ENCODE measurements at places on chromosomes 6 and 20.

DNA sequence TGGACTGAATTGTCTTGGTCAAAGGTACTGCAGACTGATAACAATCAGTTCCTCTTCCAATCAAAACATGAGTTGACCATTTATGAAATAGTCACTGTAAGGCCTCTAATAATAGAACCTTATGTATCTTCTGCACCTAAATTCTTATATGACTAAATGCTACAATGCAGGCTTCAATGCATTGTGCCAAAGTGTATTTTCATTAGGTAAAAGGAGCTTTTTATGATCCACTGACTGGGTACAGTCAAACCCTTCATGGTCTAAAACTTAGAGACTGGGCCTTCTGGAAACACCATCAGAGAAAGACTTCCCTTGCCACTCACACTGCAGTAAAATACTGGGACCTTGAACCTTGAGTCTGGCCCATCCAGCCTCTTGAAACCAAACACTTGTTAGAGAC, 16.3 kb downstream of the LGSN start:
- no peak for DNase-seq

GRCh38 chr20:51139891-51140290, 117.0 kb upstream of the KCNG1 start:
- no peak for DNase-seq

DNA sequence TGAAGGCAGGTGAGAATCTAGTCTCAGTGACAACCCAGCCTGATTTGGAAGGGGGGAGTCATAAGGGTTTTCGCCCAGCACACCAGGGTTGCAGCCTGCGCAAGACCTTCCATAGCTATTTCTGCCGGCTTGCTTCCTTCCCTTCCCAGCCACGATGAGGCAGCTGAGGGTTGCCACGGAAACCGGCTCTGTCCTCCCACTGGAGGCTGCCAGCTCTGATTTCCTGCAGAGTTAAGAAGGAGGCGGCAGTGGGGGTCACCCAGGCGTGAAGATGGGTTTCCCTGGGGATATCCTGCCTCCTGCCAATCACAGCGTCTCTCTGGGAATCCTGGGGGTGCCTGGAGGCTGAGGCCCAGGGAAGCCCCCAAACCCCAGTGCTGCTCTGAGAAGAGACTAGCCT, 23.1 kb upstream of the KCNB1 start:
- no peak for DNase-seq

- DNase-seq: peak; percentile 92
Measured at GRCh38 chr6:28252009-28252975, at the start of gene ZKSCAN4. ZKSCAN4 (minus strand) TSS chr6:28252269; CDS start chr6:28251980, 289 bp downstream.

GRCh38 chr20:38181207-38181801, 16.2 kb upstream of the TGM2 start:
- DNase-seq: no peak

DNA sequence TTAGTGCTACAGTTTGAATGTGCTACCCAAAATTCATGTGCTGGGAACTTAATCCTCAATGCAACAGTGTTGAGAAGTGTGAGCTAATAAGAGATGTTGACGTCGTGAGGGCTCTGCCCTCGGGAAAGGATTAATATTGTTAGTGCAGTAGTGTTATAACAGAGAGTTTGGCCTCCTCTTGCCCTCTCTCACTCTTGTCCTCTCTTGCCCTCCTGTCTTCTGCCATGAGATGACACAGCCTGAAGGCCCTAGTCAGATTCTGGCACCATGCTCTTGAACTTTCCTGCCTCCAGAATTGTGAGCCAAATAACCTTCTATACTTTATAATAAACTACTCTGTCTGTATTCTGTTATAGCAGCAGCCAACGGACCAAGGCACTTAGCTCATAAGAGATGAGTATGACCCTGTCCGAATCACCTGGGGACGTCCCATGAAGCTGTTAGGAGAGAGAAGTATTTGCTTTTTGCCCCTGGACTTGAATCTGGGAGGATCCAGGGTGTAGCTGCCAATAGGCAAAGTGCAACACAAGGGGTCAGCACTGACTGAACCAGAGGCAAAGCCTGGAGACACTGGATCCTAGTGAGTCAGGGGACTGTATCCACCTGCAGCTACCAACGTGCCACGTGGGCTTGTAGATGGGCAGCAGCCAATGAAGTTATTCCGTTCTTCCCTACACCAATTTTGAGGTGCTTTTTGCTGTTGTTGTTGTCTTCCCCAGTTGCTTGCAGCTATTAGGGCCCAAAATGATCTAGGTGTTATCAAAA, 233.7 kb downstream of the THBS2 start:
- no peak for DNase-seq

DNA sequence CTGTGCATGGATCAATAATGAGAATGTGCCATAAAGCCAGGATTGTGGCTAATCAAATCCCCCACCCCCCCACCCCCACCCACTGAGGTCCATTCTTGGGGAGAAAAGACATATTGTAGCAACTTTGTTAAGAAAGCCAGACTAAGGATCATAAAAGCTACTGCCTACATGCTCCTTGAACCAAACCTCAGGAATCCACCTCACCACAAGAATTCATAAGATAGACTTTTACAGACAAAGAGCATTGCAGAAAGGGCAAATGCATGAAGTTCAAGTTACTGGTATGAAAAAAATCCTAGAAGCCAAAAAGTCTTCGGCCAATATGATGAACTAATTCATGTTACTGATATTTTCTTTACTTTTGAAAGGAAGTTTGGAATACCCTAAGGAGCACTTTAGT, 187.9 kb upstream of the ARID1B start:
- no peak for DNase-seq

DNA sequence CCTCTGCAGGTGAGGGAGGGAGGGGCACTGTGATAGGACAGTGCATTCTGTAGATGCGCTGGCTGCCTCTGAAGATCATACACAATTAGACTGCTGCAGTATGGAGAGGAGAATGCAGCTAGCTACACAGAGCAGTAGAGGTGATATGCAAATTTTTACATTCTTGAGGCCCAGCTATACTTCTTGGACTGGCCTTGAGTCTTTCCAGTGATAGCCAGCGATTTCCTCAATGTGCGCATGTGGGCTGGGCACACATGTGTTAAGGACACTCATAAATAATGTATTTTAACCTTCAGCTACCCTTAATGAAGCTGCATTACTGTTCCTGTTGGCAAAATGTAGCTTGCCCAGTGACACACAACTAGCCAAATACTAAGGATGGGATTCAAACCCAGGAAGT, 19.0 kb downstream of the TTPAL start:
- no peak for DNase-seq

- DNase-seq: no peak
Measured at GRCh38 chr20:57618764-57619050, 1.5 kb downstream of the ZBP1 start.

- no peak for DNase-seq
Measured at GRCh38 chr6:2213086-2213485, 32.3 kb downstream of the GMDS start.

- DNase-seq: no peak
Measured at GRCh38 chr6:103122766-103123601, 1729.5 kb downstream of the GRIK2 start.

GRCh38 chr20:46945465-46945864, 50.8 kb downstream of the EYA2 start:
- DNase-seq: no peak

GRCh38 chr6:2911171-2911570, 8.1 kb upstream of the SERPINB9 start:
- DNase-seq: no peak

GRCh38 chr20:36445847-36446246, 95.5 kb upstream of the MYL9 start:
- no peak for DNase-seq

DNA sequence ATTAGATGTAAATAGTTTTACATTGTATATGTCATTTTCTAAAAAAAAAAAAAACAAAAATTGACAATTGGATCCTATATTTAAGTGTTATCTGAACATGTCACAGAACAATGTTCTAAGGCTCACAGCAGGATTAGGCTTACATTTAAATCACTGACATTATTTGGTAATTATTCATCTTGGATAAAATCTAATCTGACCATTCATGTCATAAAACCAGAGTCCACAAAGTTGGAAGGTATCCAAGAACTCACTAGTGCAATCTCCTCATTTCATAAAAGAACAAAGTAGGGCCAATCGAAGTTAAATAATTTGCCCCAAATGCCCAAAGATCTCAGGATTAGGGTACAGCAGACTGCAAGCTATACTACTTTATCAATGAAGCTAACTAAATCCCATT, 73.0 kb downstream of the PDSS2 start:
- DNase-seq: no peak

- no peak for DNase-seq
Measured at GRCh38 chr6:72890671-72891070, 268.8 kb downstream of the KCNQ5 start.

All from CD4-positive, alpha-beta T cell treated with Interleukin-4 for 4 hours (primary cell).